ENCODE measurements at places on chromosomes 6 and 20.

DNA sequence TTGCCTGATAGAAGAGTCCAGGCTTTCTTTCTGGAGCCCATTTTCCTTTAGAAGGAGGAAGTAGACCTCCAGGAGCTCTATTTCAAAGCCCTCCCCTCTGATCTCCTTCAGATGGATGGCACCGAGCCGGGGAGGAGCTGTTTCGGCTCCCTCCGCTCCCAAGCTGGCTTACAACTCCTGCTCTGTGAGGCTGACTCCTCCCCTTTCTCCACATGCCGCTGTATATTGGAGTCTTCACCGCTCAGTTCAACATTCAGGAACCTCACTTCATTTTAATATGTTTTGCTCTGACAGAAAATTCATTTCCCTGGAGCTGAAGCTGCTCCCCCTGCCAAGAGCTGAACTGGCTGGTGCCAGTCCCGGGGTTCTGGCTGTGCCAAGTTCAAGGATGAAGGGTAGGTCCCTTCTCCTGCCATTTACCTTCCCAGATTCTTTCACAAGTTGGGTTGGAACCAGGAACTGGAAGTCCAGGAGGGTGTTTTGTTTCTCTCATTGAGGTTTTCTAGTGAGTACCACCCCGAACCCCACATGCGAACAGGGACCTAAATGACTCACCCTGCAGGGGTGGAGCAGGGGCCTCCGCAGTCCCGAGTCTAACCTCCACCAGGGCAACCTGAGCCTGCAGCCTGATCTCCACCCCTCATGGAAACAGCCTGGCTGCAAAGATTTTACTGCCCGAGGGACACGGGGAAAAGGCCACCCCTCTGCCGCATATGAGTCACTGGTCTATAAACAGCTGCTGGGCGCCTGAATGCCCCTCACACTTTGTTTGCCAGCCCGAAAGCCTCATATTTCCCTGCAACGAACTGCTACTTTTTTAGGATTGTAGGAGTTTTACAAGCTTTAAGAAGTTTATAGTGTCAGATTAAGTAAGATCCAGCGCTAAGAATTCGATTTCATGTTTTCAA, 68.6 kb upstream of the FOXA2 start:
- no peak for DNase-seq

DNA sequence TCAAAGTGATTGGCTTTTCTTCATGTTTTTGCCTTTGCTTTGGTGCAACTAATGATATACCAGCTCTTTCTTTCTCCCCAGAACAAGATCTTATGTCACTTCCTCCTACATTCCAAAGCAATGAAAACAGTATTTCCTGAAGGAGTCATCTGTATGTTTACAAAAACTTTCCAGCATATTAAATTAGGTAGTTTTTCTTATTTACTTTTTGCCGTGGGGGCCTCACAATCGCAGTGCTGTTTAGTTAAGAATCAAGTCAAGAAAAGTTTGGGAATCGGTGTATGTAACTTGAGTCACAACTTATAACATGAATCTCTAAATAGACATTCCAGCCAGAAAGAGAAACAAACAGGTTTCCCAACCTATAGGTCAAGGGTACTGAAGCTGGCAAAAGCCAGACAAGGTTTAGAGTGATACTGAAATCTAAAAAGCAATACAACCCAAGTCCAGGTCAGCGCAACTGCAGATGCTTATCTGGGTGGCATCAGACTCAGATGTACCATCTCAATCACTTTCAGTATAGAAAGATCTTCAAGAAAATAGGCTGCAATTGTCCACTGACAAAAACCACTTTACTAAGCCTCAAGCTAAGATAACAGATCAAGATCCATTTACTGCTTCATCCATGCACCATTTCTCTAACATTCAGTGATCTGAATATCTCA, 63.6 kb downstream of the IPCEF1 start:
- no peak for DNase-seq

DNA sequence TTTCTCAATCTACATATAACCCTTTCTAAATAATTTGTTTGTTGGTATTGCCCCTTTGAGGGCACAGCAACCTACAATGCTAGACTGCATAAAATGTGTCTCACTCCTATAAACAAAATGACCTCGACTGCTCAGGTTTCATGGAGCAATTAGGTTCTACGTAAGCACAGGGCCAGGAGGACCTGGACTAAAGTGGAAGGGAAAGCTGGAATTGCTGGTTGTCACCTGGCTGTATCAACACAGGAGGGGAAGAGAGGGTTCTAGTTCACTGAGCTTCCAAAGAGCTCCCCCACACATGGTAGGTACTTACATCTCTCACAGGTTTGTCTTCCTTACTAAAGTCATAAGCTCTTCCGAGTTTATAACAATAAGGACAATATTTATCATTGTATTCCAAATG, 51.0 kb downstream of the NCOA6 start:
- DNase-seq = no peak

- DNase-seq = no peak
These were observed 158.3 kb downstream of the OPRM1 start for GRCh38 chr6:154197196-154197860.

DNA sequence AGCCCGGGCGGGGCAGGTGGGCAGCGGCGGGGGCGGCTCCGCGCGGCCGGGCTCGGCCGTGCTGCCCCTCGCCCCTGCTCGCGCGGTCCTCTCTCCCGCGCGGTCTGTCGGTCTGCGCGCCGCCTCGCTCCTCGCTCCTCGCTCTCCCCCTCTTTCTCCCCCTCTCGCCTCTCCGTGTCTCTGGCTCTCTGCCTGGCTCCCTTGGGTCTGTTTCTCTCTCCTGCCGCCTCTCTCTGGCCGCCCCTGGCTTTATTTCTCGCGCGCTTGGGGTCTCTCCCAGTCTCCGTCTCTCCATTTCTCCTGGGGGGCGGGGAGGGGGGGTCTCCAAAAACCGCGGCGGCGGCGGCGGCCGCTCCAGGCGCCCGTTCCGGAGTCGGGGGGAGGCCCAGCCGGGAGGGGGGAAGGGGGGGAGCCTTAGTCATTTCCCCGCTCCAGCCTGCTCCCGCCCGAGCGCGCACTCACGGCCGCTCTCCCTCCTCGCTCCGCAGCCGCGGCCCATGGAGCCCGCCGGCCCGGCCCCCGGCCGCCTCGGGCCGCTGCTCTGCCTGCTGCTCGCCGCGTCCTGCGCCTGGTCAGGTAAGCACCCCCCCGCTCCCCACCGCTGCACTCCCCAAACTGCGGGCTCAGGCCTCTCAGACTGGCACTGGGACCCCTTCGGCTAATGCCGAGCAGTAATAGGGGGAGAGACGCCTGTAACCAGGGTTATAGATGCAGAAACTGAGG, at the start of gene SIRPA:
Gene SIRPA (plus strand): TSS at position 457 of the 723 bp plus-strand sequence. CDS start 41 bp downstream, at position 498.
- no peak for DNase-seq

- no peak for DNase-seq
These were observed 9.4 kb upstream of the COMMD7 start for GRCh38 chr20:32752458-32753250.

- DNase-seq = no peak
These were observed 137.8 kb upstream of the PHACTR1 start for GRCh38 chr6:12578751-12579150.

DNA sequence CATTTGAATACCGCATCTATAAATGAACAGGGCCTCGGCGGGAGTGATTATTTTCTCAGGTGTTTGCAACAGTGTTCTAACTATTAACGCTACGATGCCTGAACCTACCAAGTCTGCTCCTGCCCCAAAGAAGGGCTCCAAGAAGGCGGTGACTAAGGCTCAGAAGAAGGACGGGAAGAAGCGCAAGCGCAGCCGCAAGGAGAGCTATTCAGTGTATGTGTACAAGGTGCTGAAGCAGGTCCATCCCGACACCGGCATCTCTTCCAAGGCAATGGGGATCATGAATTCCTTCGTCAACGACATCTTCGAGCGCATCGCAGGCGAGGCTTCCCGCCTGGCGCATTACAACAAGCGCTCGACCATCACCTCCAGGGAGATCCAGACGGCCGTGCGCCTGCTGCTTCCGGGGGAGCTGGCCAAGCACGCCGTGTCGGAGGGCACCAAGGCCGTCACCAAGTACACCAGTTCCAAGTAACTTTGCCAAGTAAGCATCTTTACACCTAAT, 70.9 kb downstream of the HFE start:
- DNase-seq = peak; percentile 78

DNA sequence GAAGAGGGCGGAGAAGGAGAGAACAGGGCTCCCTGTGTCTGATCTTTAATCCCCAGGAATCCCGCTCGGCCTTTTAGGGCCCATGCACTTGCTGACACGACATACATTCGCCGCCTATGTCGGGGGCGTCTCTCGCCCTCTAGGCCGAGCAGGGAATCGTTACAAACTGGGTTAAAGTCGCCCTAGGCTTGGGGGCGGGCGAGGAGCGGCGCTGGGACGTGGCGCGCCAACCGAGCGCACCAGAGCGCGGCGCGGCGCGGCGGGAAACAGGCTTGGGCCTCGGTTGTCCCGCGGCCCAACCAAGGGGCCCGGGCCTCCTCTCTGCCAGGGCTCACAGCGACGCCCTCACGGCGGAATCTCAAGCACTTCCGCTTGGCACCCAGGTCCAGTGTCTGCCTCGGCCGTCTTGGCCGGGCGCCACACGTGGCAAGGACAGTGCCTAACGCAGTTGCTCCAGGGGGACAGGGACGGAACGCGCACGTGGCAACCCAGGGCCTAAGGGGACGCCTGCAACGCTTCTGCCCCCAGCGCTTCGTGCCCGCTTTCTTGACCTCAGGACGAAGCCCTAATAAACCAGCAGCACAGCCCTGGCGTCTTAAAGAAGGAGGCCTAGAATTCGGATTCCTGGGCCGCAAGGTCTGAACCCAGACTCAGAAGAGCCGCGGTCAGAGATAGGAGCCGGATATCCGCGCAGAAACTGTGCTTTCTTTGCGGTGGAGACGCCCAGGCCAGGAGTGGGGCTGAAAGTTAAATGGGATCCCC, 71.5 kb downstream of the NCR2 start:
- no peak for DNase-seq

DNA sequence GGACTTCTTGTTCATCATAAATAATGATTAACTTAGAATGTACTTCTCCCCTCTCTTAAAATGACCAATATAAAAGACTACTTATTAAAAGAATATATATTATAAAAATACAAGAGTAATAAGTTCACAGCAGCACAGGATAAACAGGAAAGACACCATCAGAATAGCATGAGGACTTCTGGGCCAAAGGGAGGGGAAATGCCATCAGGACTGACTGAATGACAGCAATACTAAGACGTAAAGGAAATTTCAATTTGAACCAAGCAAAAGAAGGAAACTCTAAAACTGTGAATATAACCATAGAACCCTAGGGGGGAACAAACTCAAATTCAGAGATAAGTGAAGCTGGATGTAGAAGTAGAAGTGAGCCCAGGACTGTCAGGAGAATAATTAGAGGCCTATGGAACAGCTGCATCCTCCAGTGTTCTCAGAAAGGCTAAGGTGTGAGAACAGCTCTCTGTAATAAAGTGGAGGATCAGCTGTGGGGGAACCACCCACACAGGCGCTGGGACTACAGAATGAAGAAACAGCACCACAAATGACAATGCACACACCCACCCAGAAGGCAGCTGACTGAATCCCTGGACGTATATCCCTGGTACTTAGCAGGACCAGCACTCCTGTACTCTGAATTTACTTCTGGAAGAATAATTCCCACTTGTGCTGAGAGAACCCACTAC, 37.8 kb downstream of the ZHX3 start:
- DNase-seq = no peak

DNA sequence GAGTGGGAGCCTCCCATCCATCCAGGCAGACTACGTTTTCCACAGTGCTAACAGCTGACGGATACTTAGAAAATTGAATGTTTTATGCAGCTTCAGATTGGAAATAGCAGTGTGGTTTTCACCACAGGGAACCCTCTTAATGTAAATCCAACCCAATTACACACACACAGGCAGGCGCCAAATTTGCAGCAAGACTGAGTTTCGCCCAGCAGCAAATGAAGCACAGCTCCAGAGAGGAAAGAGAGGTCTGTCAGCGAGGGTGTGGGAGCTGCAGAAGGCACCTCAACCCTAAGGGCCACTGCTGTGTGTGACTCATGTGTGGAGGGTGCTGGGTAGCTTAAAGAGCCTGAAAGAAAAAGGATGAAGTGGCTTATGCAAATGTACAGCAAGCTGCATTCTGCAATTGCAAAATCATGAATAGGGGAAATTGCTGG, 365.7 kb downstream of the MAFB start:
- DNase-seq = no peak

DNA sequence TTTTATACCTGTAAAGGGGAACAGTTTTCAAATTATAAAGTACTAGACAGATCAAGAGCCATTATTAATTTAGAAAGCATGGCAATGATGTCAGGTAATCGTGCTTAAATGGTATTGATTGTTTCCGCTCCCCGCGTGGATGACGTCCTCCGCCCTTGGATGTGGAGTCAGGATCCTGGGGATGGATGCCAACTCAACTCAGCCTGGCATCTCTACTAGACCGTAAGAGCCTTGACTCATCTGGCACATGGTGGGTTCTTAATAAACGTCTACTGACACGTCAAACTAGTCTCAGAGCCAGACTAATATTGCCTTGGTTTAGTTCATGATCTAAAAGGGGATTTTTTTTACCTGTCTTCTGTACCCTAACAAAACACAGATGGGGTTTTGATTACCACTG, 80.2 kb downstream of the LRFN2 start:
- no peak for DNase-seq

GRCh38 chr6:44177691-44178423, 19.2 kb downstream of the CAPN11 start:
- no peak for DNase-seq

DNA sequence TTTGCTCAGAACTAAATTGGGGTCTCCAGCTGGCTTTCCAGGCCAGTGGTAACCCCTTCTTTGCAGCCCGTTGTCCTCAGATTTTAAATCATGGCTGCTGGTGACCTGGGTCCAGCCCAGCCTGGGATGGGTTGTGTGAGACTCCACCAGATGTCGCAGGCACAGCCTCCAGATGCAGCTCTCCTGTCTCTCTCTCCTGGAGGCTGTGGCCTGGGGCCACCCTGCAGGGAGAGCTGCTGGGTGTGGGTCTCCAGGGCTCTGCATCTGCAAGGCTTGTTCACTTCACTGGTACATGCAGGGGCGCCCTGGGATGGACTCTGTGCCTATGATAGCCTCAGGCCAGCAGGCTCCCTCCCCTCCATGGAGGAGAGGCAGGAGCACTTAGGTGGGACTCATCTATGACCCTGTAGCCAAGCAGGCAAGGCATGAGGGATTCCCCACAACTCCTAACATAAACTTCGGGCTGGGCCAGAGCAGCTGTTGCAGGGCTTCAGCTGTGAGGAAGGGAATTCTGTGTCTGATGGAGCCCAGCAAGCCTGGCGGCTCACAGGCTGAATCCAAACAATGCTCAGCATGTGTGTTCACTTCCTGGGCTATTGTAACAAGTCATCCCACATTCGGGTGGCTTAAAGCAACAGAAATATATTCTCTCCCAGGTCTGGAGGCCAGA, 94.7 kb upstream of the NXT1 start:
- no peak for DNase-seq
